Stomach (tissue), 19 donors: ENCODE measurements at places on chromosomes 1 and 21. TPM values are rescaled to one million over a fixed set of nuclear protein-coding genes. Genes with fewer than 3 reads are reported as not detected.

DNA sequence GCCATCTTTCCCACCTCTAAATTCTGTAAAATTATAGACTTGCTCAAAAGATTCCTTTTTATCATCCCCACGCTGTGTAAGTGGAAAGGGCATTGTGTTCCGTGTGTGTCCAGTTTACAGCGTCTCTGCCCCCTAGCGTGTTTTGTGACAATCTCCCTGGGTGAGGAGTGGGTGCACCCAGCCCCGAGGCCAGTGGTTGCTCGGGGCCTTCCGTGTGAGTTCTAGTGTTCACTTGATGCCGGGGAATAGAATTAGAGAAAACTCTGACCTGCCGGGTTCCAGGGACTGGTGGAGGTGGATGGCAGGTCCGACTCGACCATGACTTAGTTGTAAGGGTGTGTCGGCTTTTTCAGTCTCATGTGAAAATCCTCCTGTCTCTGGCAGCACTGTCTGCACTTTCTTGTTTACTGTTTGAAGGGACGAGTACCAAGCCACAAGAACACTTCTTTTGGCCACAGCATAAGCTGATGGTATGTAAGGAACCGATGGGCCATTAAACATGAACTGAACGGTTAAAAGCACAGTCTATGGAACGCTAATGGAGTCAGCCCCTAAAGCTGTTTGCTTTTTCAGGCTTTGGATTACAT, 61.9 kb downstream of the POFUT2 start:
- H3K4me3 ChIP-seq: no peak overlapping the region
- peaks cover 33% of the 10 kb centered on the region for H3K36me3 ChIP-seq
- H3K27ac ChIP-seq: no peak overlapping the region
- H3K4me1 ChIP-seq: no peaks in the 10 kb centered on the region
- H3K27me3 ChIP-seq: no peaks in the 10 kb centered on the region
- DNase-seq: no peak

- H3K27me3 ChIP-seq: no peaks in the 10 kb centered on the region
- peaks cover 15% of the 10 kb centered on the region for H3K4me1 ChIP-seq
- no peak overlapping the region for H3K4me3 ChIP-seq
- H3K27ac ChIP-seq: peak overlapping the region; percentile 75
Measured at GRCh38 chr1:46580140-46580903, 23.7 kb downstream of the MKNK1 start.

Gene LRRC53
- not detected for total RNA-seq

GRCh38 chr1:248914796-248915381, 8.9 kb downstream of the PGBD2 start:
- DNase-seq: no peak
- H3K27ac ChIP-seq: no peak overlapping the region

GRCh38 chr1:18058981-18059605, 48.5 kb upstream of the IGSF21 start:
- no peak for DNase-seq
- H3K27ac ChIP-seq: no peak overlapping the region
- no peaks in the 10 kb centered on the region for H3K4me1 ChIP-seq
- H3K36me3 ChIP-seq: no peaks in the 10 kb centered on the region
- no peak overlapping the region for H3K4me3 ChIP-seq

Gene RGSL1
- not detected for total RNA-seq

Gene RIPPLY3
- total RNA-seq: not detected

Gene CYP4A22
- not detected for total RNA-seq

DNA sequence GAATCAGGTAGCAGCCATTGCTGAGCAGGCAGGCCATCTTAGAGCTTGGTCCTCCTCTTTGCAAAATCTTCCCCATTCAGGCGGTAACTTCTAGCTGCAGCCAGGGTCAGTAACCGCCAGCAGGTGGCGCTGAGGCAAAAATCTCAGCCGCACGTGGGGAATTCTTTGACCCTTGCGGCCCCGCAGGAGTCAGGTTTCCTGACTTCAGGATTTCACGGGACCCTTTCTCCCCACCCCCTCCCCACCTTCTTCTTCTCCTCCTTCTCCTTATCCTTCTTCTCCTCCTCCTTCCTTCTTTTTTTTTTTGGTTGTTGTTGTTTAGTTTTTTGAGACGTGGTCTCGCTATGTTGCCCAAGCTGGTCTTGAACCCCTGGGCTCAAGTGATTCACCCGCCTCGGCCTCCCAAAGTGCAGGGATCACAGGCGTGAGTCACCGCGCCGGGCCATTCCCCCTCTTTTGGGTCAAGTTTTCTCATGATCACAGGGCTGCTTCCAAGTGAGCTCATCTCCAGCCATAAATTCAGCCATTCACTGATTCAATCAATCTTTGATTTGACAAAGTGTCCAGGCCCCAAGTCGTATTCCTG, 33.4 kb upstream of the TENT5B start:
- H3K4me1 ChIP-seq: peaks cover 24% of the 10 kb centered on the region
- no peak overlapping the region for H3K4me3 ChIP-seq
- no peaks in the 10 kb centered on the region for H3K27me3 ChIP-seq
- no peaks in the 10 kb centered on the region for H3K36me3 ChIP-seq

- H3K4me3 ChIP-seq: no peak overlapping the region
- H3K27me3 ChIP-seq: no peaks in the 10 kb centered on the region
- no peaks in the 10 kb centered on the region for H3K4me1 ChIP-seq
- H3K36me3 ChIP-seq: peaks cover 35% of the 10 kb centered on the region
- DNase-seq: no peak
Measured at GRCh38 chr1:55064071-55064581, 24.8 kb downstream of the PCSK9 start.

Gene SELENOF
- total RNA-seq: 247 TPM

DNA sequence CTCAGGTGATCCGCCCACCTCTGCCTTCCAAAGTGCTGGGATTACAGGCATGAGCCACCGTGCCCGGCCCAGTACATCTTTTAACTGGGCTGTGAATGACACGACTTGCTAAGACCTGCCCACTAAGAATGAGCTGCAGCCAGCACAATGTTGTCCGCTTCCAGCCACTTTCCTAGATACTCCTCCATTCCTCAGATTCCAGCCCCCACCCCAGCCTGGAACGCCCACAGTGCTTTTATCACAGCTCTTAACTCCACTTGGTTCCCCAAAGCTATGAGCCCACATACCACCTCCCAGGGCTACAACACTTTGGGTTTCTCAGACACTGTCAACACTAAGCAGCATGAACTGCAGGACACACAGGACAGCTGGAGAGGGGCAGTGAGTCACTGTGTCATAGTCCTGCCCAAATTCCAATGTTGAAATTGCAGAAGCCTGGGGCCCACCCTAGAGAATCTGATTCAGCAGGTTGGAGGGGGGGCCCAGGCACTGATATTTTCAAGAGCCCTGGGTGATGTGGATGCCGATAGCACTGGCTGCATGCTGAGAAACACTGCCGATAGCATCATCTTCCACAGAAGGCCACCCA, 58.0 kb downstream of the ACBD3 start:
- peak; percentile 27 for DNase-seq
- no peaks in the 10 kb centered on the region for H3K27me3 ChIP-seq
- H3K4me1 ChIP-seq: peaks cover 50% of the 10 kb centered on the region
- H3K4me3 ChIP-seq: no peak overlapping the region

Gene NFIA
- 108 TPM for total RNA-seq

Gene S100A8
- total RNA-seq: 29.7 TPM

Gene ZYG11A
- 0.18 TPM for total RNA-seq

GRCh38 chr1:53086491-53087070, 24.6 kb downstream of the PODN start:
- no peak for DNase-seq
- no peak overlapping the region for H3K4me3 ChIP-seq
- H3K27ac ChIP-seq: no peak overlapping the region

Gene CLDN8
- not detected for total RNA-seq

DNA sequence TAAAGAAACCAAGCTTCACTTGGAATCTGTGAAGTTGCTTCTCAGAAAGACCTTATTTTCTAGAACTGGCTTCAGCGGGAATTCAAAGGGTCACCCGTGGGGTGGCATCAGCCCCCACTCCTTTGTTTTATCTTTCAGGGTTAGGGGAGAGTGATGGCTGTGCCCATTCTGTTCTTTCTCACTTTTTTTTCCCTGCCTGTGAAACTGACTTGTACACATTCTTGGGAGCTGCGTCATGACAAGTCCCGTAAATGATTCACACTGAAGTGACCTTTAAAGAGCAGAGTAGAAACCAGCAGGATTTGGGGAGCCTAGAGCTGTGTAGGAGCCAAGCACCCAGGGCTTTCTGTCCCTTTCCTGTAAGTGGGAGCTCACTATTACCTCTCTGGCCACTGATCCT, 43.8 kb downstream of the SLC44A3 start:
- H3K4me1 ChIP-seq: peaks cover 54% of the 10 kb centered on the region
- no peaks in the 10 kb centered on the region for H3K36me3 ChIP-seq
- DNase-seq: peak; percentile 37
- H3K27me3 ChIP-seq: no peaks in the 10 kb centered on the region

Gene NUDT4B
- total RNA-seq: not detected

Gene MARK1
- total RNA-seq: 2.7 TPM

DNA sequence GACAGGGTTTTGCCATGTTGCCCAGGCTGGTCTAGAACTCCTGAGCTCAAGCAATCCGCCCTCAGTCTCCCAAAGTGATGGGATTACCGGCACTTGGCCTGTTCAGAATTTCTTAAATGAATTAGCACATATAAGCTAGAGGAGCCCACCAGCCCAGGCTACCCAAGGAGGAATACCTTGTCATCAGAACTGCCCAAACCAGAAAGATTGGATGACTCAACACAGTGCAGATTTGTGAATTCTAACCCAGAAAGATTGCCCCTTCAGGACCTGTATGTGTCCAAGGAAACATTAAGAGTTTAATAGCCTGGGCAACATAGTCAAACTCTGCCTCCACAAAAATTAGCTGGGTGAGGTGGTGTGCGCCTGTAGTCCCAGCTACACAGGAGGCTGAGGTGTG, 14.0 kb upstream of the LIN9 start:
- H3K27me3 ChIP-seq: no peaks in the 10 kb centered on the region
- H3K4me3 ChIP-seq: no peak overlapping the region
- DNase-seq: no peak
- no peak overlapping the region for H3K27ac ChIP-seq
- no peaks in the 10 kb centered on the region for H3K4me1 ChIP-seq

DNA sequence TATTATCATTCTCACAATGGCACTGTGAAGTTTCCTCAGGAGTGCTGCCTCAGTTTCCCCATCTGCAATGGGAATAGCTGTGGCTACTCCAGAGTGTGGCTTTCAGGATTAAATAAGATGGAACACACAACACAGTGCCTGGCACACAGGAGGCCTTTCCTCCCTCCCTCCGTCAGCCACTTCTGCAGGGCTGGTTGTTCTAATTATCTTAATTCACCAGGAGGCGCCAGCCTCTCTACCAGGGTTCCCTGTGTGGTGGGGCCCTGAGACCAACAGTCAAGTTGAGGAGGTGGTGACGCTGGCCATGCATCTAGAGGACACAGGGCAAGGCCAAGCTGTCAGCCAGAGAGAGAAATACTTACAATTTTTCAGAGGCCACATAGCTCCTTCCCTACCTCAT, 6.3 kb upstream of the FOXO6 start:
- no peak for DNase-seq
- H3K27me3 ChIP-seq: no peaks in the 10 kb centered on the region
- no peak overlapping the region for H3K27ac ChIP-seq
- no peaks in the 10 kb centered on the region for H3K36me3 ChIP-seq

- no peaks in the 10 kb centered on the region for H3K36me3 ChIP-seq
- H3K4me1 ChIP-seq: peaks cover 10% of the 10 kb centered on the region
- no peak for DNase-seq
- H3K27me3 ChIP-seq: no peaks in the 10 kb centered on the region
- H3K27ac ChIP-seq: no peak overlapping the region
Measured at GRCh38 chr1:52662645-52663313, 29.8 kb downstream of the SHISAL2A start.

DNA sequence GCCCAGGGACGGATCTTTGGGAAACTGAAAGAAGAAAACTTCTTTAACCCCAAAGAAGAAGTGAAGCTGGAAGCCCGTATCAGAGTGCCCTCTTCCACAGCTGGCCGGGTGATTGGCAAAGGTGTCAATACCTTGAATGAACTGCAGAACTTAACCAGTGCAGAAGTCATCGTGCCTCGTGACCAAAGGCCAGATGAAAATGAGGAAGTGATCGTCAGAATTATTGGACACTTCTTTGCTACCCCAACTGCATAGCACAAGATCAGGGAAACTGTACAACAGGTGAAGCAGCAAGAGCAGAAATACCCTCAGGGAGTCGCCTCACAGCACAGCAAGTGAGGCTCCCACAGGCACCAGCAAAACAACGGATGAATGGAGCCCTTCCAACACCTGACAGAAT, 114.0 kb downstream of the NBPF12 start:
- H3K36me3 ChIP-seq: no peaks in the 10 kb centered on the region
- no peak overlapping the region for H3K4me3 ChIP-seq
- no peaks in the 10 kb centered on the region for H3K4me1 ChIP-seq

GRCh38 chr21:32587651-32588050, 2.3 kb upstream of the TCP10L start:
- H3K4me3 ChIP-seq: no peak overlapping the region
- H3K27ac ChIP-seq: no peak overlapping the region
- H3K36me3 ChIP-seq: no peaks in the 10 kb centered on the region
- no peaks in the 10 kb centered on the region for H3K4me1 ChIP-seq
- H3K27me3 ChIP-seq: no peaks in the 10 kb centered on the region

GRCh38 chr1:208557723-208558094, 313.5 kb upstream of the PLXNA2 start:
- H3K4me3 ChIP-seq: no peak overlapping the region
- H3K27ac ChIP-seq: no peak overlapping the region
- H3K36me3 ChIP-seq: no peaks in the 10 kb centered on the region
- no peaks in the 10 kb centered on the region for H3K27me3 ChIP-seq

Gene C1QC
- 71.0 TPM for total RNA-seq

Gene ILF2
- total RNA-seq: 138 TPM

Gene CHTOP
- total RNA-seq: 32.6 TPM

DNA sequence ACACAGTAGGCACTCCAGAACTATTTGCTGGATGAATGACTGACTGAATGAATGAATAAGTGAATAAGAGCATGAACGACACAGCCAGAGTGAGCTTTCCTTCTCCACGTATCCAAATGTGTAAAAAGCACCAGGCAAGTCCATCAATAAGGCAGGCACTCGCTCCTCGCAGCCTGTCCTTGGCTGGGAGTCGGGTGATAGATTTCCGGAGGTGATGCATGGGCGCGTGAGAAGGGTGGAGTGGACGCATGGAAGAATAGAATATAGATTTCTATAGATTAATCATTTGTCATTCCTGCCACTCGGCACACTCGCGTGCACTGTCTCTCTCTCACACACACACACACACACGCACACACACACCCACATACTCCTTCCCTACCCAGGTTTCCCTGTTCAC, 164.3 kb upstream of the ZC3H12A start:
- no peaks in the 10 kb centered on the region for H3K36me3 ChIP-seq
- DNase-seq: no peak
- H3K27ac ChIP-seq: no peak overlapping the region
- peaks cover 67% of the 10 kb centered on the region for H3K27me3 ChIP-seq

Gene LAPTM5
- total RNA-seq: 37.8 TPM

- no peaks in the 10 kb centered on the region for H3K27me3 ChIP-seq
- H3K4me3 ChIP-seq: no peak overlapping the region
- peaks cover 49% of the 10 kb centered on the region for H3K36me3 ChIP-seq
- no peaks in the 10 kb centered on the region for H3K4me1 ChIP-seq
- H3K27ac ChIP-seq: no peak overlapping the region
Measured at GRCh38 chr1:229648406-229648805, 22.4 kb downstream of the URB2 start.
